ENCODE measurements at places on chromosomes 13 and 19. TPM values are rescaled to one million over a fixed set of nuclear protein-coding genes. Genes with fewer than 3 reads are reported as not detected.
A peak's percentile ranks its signal among the peaks of the same experiment; 100 is the strongest.

DNA sequence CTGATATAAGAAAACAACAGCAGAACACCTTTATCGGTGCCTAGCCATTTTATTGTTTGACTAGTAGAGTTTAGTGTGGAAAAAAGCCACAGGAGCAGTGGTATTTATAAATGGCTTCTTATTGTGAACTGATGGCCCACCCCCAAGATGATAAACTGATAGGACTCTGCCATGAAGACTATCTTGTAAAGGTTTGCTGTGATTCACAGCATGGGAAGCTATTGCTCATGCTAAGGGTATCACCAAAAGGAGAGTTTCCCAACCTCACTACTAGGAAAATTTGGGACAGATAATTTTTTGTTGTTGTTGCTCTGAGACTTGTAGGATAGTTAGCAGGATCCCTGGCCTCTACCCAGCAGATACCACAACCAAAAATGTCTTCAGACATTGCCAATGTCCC lies 12.0 kb upstream of the SLC7A1 start:
- no peak for DNase-seq

DNA sequence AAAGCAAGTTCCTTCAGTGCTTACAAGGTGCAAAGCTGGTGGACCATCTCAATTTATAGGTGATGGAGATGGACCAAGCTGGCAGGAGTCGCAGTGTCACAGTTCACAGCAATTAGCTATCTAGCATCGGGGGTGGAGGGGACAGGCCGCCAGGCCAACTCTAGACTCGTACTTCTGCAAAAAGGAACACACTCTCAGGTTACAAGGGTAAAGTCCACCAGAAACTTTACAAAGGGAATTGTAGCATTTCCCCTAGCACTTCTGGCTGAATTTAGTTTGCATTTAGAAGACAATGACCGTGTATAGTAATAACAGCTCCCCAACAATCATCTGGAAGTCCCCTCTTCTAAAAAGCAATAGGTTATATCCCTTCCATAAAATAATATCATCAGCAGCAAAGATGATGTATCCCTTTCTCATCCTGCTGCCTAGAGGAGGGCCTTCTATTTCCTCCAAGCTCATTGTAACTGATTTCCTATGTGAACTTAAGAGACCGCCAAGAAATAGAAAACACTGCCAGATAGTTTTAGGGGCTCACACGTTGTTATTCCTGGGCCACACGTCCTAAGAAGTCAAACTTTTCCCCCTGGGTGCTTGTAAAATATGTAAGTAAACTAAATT lies 8.5 kb upstream of the DOCK9 start:
- no peak for DNase-seq

- DNase-seq: no peak
Measured at GRCh38 chr13:84951128-84951527, 848.1 kb downstream of the SLITRK6 start.

- DNase-seq: no peak
Measured at GRCh38 chr19:35253316-35254286, 4.8 kb downstream of the LSR start.

GRCh38 chr13:50123515-50123861 lies 108.2 kb downstream of the KCNRG start:
- DNase-seq: no peak

- no peak for DNase-seq
Measured at GRCh38 chr19:57248646-57249045, 8.2 kb downstream of the ZNF805 start.

DNA sequence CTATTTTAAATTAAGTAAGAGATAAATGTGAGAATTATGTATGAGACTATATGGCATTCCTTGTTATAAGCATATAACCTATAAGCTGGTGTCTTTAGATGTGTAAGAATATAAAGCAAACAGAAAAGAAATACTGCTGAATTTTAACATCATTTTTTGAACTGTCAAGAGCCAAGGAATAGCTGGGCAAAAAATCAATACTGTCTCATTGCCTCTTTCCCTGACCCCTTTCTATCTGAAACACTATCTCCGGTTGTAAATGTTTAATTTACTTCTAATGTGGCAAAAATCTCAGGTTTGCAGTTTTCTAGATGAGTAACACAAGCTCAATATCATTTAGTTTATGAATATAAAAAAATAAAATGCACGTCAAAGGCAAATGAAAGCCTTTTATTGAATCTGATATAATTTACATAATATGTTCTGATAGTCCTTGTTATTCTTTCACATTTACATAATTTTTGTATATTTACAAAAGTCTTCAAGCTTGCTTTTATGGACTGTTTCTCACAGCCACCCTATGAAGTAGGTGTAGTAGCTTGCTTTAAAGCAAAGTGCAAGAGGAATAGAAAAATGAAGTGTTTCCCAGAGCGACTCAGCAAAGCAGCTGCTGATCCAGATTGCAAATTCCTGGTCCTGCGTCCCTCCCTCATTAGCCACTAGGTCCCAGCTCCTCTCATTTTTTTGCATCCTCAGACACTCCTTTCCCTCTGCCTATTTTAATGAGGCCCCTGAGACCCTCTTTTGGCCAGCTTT lies 188.2 kb upstream of the RFC3 start:
- DNase-seq: no peak

GRCh38 chr13:30796631-30797601 lies 61.6 kb downstream of the ALOX5AP start:
- no peak for DNase-seq

- no peak for DNase-seq
Measured at GRCh38 chr13:110399801-110400200, 92.7 kb downstream of the COL4A2 start.

DNA sequence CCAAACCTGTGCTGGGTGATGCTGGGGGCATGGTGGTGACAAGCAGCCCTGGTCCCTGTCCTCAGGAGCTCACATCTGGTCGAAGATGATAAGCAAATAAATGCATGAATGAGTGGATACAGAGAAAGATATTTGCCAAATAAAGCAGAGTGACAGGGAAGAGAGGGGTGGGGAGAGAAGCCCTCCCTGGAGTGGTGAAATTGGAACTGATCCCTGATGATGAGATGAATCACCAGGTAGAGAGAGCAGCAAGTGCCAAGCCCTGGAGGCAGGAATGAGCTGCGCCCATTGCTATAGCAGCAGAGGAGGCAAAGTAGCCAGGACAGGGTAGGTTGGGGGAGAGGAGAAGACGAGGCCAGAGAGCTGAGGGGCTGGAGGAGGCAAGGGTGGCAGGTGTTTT lies 13.7 kb downstream of the FXYD5 start:
- DNase-seq: no peak

GRCh38 chr13:112959206-112959605 lies 9.8 kb upstream of the MCF2L start:
- DNase-seq: no peak

DNA sequence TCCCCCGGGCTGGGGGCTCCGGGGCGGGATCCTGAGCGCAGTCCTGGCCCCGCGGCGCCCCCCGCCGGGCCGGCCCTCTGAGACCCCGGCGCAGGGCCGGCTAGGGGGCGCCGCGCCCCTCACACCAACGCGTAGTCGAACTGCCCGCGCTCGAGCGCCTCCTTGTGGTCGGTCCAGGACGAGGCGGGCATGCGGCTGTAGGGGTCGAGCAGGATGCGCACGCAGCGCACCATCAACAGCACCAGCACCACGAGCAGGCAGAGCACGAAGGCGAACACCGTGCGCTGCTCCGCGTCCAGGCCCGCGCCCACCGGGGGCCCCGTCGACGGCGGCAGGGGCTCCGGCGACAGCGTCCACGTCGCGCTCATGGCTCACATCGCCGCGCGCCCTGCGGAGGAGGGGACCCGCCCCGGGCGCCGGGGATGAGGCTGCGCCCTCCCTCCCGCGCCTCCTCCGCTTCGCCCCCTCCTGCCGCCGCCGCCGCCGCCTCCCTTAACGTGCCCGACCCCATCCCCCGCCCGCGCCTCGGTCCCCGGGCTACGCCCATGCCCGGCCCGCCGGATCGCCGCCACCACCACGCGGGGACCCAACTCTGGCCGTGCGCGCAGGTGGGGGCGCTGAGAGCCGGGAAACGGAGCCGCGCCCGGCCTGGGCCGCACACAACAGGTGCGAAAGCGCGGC lies 624 bp downstream of the CTXN1 start:
- DNase-seq: peak; percentile 80

- DNase-seq: no peak
Measured at GRCh38 chr13:59103004-59103768, 1060.5 kb downstream of the DIAPH3 start.

DNA sequence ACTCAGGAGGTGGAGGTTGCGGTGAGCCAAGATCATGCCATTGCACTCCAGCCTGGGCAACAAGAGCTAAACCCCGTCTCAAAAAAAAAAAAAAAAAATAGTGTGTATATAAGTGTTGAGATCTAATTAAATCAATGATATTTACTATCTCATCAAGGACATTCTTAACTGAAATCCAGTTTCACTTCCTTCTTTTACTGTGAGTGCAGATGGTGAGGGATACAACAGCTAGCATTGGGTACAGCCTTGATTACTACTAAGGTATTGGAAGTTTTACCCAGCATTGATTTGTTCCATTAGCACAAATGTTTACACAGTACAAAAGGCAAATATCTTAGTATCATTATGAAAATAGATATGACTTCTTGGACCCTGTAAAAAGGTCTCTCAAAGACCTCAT lies 546.6 kb downstream of the KCTD12 start:
- no peak for DNase-seq

GRCh38 chr19:1173159-1173844 lies 766 bp downstream of the SBNO2 start:
- peak; percentile 54 for DNase-seq

DNA sequence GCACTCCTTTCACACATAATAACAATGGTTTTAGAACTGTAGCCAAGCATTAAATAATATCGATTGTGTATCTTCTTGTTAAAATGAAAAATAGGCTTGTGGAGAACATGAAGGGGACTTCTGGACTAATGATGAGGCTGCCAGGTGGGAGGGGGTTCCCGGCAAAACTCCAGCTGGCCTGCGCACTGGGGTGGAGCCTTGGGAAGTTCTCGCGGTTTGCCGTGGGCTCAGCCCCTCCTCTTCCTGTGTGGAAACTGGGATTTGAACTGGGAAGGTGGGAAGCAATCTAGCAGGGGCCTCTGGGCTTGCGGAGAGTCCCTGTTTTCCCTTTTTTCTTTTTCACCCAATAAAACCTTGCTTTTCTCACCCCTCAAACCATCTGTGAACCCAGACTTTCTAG lies 113.7 kb upstream of the SLITRK1 start:
- DNase-seq: no peak

Gene PPM1N
- 0.43 TPM for total RNA-seq

Gene ANKLE1
- 1.9 TPM for total RNA-seq

Gene SPIB
- 83.1 TPM for total RNA-seq

Gene MED26
- 12.0 TPM for total RNA-seq

Gene ZNF541
- total RNA-seq: not detected

Gene MYO9B
- total RNA-seq: 90.8 TPM

Data from mucosa of descending colon (tissue), 3 donors.